ENCODE measurements at places on chromosomes 2 and 18.
A peak's percentile ranks its signal among the peaks of the same experiment; 100 is the strongest.

DNA sequence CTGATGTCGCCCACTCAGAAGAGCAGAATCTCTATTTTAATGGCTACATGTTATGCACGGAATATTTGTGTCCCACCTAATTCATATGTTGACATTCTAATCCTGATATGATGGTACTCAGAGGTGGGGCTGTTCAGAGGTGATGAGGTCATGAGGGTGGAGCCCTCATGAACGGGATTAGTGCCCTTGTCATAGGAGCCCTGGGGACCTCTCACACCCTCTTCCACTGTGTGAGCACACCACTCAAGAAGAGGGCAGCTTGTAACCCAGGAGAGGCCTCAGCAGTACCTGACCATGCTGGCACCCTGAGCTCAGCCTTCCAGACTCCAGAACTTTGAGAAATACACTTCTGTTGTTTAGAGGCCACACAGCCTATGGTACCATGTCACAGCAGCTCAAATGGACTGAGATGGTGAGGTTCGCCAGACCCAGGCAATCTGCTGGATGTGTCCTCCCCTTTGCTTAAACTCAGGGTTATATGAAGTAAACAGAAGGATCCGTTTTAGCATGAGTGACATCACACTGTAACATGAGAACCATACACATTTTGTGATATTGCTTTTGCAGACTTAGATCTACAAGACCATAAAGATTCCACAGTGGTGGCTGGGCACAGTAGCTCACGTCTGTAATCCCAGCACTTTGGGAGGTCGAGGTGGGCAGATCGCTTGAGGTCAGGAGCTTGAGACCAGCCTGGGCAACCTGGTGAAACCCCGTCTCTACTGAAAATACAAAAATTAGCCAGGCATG is 48.7 kb downstream of the ATOH8 start:
- no peak for DNase-seq

DNA sequence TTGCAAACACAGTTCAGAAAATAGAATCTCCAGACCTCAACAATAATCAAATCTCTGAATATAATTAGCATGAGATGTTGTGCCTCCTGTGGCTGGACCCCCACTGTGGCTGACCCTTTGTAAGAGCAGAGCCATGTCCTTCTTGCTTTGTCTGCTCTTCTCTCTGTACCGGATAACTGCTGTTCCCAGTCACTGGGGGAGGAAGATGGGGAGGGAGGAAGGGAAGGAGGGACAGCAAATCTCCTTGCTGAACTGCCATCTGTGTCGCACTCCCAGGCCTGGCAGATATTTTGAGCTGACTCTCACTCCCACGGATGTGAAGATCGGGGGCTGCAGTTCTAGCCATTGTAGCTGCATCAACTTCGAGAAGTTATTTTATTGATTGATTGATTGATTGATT is 319.0 kb upstream of the CXCR4 start:
- DNase-seq = peak; percentile 60

GRCh38 chr2:7812231-7812995 is 869.4 kb upstream of the ID2 start:
- no peak for DNase-seq

DNA sequence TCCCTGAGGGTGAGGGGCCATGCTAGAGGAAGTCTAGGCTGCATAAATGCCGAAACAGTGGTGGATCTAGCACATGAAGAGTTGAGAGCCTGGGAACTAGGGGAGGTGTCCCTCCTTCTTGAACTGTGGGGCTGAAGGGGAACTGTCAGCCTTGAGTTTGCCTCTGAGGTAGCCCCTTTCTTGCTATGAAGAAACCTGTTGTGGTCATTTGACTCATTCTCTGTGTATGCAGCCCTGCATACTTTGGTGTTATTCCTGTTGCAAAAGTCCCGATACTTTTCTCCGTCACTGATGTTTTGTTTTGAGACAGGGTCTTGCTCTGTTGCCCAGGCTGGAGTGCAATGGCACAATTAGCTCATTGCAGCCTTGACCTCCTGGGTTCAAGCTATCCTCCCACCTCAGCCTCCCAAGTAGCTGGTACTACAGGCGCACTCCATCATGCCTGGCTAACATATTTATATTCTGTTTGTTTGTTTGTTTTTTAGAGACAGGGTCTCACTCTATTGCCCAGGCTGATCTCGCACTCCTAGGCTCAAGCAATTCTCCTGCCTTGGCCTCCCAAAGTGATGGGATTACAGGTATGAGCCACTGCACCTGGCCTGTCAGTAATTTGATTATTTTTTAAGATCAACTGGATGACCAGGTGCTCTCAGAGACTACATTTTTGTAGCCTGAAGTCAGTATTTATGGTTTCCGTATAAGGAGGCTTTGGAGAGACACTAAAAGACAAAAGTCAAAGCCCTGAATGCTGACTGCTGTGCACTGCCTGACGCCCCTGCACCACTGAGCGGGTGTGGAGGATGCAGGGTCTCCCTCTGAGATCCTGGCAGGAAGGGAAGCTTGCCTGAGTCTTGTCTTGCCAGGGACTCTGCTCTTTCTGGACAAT is 126.0 kb upstream of the MSH6 start:
- no peak for DNase-seq

GRCh38 chr2:46849721-46850556 is 65.7 kb downstream of the MCFD2 start:
- DNase-seq = peak; percentile 41

- peak; percentile 47 for DNase-seq
These were observed 20.6 kb upstream of the ATRAID start for GRCh38 chr2:27191070-27191829.

GRCh38 chr2:239358062-239358754 is 42.6 kb downstream of the HDAC4 start:
- DNase-seq = no peak

GRCh38 chr2:43191947-43192516 is 34.4 kb downstream of the ZFP36L2 start:
- no peak for DNase-seq

GRCh38 chr2:151891566-151892194 is 63.5 kb upstream of the ARL5A start:
- DNase-seq = no peak

DNA sequence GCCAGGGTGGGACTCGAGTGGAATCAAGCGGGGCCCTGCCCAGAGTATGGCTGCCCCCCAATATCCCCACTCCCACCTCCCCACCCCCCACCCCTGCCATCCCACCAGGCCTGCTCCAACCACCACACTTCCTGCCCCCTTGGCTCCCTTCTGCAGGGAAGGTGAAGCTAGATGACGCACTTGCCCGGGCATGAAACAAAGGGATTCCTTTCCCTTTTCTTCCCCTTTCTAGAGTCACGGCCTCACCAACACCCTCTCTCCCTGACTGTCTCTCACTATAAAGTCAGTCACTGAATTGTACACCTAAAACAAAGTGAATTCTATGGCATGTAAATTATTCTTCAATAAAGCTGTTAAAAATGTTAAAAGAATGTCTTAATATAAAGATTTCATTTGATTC is 16.0 kb downstream of the ZBTB7C start:
- DNase-seq = no peak

DNA sequence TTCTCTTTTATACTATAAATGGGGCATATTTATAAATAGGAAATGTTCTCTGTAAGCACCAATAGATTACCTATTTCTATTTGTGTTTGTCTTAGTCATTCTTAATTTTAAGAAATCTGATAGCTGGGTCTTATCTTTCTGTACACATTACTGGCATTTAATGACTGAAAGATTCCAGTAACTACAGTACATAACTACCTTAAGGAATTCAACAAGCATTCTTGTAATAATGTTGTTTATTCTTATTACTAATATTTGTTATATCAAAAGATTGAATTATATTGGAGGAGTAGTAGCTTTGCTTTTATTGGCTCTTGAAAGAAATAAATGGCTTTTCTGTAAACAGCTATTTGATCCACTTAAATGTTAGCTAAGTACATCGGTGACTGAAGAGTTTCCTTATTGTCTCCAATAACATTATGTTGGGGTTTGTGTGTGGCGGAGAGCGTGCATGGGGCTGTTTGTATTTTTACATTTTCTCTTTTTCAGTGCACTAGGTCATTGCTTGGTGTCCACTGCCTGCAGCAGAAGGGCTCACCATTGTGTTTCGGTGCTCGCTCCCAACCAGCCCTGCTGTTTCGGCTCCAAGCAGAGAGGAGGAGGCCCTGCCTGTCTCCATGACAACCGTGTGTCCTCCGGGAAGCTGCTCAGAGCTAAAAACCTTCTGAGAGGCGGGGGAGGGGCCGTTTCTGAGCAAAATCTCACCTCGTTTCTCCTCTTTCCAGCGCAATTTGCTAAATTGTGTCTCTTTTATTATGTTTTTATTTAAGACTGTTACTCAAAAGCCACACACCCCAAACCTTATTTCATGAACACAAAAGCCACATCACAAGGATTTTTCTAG is 112.5 kb upstream of the SLC38A11 start:
- DNase-seq = peak; percentile 91

DNA sequence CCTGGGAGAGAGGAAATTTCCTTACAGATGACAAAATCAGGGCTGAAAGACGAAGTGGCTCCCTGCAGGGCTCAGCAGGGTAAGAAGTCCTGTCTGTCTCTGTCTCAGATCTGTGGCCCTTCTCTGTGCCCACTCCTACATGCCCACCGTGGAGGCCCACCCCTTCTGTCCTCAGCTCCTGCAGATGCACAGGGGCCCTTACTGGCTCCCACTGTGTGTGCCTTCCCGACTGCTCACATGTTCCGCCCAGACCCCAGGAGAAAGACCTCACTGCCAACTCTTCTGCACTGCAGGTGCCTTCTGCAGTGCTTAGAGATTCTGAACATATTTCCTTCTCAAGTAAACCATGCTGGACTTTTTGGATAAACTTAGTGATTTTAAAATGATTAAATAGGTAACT is 1.9 kb upstream of the KCNS3 start:
- DNase-seq = no peak

GRCh38 chr2:15010346-15010745 is 377.8 kb downstream of the LRATD1 start:
- no peak for DNase-seq

GRCh38 chr2:99399063-99399462 is 61.9 kb downstream of the EIF5B start:
- no peak for DNase-seq

- DNase-seq = no peak
These were observed 219.4 kb downstream of the MREG start for GRCh38 chr2:215793747-215794595.

DNA sequence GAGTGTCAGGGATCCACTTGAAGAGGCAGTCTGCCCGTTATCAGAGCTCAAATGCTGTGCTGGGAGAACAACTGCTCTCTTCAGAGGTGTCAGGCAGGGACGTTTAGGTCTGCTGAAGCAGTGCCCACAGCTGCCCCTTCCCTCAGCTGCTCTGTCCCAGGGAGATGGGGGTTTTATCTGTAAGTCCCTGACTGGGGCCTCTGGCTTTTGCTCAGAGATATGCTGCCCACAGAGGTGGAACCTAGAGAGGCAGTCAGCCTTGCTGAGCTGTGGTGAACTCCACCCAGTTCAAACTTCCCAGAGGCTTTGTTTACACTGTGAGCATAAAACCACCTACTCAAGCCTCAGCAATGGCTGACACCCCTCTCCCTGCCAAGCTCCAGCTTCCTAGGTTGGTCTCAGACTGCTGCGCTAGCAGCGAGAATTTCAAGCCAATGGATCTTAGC is 38.1 kb downstream of the PLEK start:
- DNase-seq = no peak

GRCh38 chr18:67451960-67452359 is 64.6 kb downstream of the DSEL start:
- DNase-seq = no peak

GRCh38 chr2:459931-460330 is 172.0 kb upstream of the ALKAL2 start:
- DNase-seq = no peak

DNA sequence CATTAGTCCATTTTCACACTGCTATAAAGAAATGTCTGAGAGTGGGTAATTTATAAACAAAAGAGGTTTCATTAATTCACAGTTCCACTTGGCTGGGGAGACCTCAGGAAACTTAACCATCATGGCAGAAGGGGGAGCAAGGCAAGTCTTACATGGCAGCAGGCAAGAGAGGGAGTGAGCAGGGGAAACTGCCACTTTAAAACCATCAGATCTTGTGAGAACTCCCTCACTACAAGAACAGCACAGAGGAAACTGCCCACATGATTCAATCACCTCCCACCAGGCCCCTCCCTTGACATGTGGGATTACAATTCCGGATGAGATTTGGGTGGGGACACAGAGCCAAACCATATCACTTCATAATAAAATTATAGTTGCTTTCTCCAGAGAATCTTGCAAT is 365.5 kb upstream of the ID2 start:
- no peak for DNase-seq

GRCh38 chr2:107001964-107002696 is 116.2 kb upstream of the ST6GAL2 start:
- DNase-seq = no peak

- no peak for DNase-seq
These were observed 19.9 kb downstream of the ABCG5 start for GRCh38 chr2:43818761-43819160.
